ENCODE measurements at places on chromosomes 7 and 10.

DNA sequence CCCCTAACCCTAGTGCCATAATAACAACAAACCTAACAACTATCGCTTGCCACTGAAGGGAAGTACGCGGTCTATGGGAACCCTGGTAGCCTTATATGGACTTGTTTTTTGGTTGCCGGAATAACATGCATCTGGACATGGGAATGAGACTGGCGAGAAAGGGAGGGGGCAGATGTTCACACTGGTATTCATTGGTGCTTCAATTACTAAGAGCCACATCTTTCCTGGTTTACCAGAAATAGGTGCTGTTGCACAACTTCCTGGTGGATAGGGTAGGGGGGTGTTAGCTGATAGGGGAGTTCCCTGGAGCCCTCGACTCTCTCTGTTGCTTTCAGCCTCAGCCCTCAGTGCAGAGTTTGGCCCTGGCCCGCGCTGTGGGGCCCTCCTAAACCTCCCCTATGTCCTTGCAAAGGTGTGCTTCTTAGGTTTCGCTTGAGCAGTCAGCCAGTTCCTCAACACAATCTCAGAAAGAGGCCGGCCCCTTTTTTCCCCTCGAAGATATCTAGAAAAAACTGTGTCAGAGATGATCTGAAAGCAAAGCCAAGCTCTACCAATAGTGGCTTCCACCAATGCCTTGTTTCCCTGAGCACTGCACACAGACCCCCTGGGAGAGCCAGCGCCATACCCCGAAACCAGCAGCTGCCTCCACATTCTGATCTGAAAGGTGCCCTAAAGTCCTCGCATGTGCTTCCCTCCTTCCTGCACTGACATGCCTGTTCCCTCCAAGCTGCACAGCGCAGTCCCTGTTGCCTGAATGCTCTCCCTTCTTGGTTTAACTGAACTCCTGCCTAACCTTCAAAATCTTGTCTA lies 13.5 kb downstream of the TBXAS1 start:
- DNase-seq = no peak

GRCh38 chr10:72487521-72487920 lies 132.8 kb upstream of the DNAJB12 start:
- no peak for DNase-seq

- DNase-seq = no peak
These were observed 103.8 kb downstream of the NKX6-2 start for GRCh38 chr10:132681858-132682755.

DNA sequence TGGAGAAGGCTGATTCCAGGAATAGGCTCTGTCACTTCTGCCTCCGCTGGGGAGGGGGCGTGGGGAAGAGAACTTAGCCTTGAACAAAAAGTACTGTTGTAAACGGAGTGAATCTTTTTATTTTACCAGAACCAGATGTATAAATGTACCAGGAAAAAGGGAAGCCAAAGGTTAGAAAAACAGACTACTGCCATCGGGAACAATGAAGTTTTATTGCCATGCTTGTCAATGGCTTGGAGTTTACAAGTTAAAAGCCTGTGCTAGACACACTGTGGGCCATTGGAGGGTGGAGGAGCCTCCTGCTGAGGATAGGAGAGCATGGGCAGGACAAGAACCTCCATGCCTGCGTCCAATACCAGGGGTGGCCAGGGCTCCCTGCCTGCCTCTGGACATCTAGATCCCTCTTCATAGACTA lies 161.7 kb upstream of the LYZL2 start:
- no peak for DNase-seq

DNA sequence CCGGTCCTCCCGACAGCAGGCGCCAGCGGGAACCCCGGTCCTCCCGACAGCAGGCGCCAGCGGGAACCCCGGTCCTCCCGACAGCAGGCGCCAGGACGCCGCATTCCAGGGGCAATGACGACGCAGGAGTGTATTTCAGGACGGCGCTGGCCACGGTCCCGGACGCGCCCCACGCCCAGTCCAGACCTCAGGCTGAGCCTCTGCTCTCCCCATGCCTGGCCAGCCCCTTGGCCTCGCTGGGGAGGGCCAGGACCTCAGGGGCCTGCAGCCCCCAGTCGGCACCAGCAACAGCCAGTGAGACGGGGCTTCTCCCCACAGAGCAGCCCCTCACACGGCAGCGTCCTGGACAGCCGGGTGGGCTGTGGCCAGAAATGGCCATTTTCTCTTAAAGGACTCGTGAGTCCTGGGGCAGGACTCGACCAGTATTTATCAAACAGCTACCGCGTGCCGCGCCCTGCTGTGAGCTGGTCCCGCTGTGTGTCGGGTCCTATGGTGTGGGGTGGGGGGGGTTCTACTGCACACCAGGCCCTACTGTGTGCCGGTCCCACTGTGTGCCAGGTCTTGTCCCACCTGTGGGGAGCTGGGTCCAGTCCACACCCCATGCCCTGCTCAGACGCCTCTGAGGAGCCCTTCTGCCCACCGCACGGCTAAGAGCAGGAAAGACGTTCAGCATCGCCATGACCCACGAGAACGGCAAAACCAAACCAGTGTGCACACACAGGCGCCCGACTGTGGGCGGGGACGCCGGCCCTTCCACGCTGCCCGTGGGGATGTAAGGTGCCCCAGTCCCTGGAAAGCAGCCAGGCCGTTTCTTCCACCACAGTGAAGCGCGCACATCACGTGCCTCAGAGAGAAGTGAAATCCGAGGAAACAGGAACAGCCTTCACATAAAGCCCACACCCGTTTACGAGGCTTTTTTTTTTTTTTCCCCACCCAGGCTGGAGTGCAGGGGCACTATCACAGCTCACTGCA lies 33.3 kb downstream of the GET4 start:
- no peak for DNase-seq

- no peak for DNase-seq
These were observed 798.0 kb upstream of the AUTS2 start for GRCh38 chr7:68800316-68800715.

GRCh38 chr10:50600831-50601477 lies 22.8 kb downstream of the SGMS1 start:
- no peak for DNase-seq

All from activated T-helper 9 cell treated with anti-CD3 and anti-CD28 coated beads, Interleukin-2, amount 50 U/mL, for 16 hours (primary cell).